Activated CD8-positive, alpha-beta memory T cell treated with anti-CD3 and anti-CD28 coated beads for 4 hours (primary cell): ENCODE measurements at places on chromosomes 1 and 21.

- no peak for DNase-seq
These were observed 833.0 kb upstream of the ADAMTS5 start for GRCh38 chr21:27799861-27800260.

DNA sequence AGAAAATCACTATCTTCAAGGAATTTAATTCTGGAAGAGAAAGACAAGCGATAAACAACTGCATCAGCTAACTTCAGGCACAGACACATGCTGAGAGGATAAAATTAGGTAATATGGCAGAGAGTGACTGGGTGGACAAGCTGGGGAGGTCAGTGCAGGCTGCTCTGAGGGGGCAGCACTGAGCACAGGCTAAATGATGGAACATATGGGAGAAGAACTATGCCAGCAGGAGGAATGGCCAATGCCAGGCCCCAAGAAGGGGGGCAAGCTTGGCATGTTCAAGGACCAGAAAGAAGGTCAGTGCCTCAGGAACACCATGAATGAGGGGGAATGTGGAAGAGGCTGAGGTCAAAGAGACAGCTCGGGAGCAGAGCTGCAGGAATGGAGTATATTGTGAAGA is 190.7 kb upstream of the MAP1LC3C start:
- DNase-seq: no peak

DNA sequence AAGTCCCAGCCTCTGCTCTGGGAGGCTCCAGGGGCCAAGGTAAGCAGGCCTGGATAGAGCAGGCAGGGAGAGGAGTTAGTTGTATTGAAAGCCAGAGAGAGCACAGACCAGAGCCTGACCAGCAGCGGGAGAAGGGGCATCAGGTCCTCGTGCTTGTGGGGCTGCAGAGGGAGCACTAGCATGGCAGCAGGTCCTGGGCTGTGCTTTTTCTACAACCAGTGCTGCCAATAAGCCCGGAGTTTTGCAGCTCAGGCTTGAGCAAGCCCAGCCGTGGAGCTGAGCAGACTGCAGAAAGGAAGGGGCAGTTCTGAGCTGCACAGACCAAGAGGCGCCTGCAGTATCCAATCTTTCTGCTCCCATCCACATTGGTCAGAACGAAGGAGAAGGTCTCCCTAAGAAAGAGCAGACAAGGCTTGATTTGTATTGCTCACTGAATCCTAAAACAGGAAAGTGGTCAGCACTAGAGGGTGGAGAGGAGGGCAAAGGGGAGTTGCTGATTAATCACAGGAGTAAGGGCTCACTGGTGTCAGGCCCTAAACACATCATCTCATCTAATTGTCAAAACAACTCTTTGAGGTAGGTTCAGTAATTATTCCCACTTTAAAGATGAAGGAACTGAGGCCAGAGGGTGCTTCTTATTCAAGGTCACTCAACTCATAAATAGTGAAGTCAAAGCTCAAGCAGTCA is 2.7 kb downstream of the DENND2D start:
- DNase-seq: no peak

DNA sequence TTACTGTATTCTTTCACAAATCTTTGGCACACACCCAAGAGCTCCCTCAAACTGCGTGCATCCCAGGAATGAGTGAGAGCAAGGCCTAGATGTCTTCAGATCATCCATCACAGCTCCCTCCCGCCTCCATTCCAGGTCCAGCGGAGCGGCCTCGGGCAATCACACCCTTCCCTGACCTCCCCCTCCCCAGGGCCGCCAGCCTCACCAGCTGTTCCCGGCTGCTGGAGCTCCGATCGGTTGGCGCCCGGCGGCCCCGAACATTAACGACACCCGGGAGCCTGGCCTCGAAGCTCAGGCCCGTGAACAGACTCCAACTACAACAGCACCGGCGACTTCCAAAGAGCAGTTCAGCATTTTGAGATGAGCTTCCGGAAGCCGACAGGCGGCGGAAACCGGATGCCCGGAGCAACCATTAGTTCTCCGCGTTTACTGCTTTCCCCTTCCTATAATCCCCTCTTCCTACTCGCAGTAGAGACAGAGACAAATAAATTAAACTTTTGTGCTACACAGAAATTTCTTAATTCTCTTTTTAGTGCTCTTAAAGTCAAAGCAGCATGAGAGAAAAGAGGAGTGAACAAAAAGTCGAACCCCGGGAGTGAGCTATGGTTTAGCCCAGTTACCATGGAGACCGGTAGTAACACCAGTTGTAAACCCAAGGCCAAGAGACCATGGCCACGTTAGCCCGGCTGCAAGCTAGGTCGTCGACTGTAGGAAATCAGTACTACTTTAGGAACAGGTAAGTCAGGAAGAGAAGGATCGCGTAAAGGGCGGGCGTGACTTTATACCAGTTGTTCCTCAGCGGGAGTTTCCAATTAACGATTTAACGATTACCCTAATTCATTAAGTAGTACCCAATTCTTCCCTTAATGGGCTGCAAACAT is at the start of the genes GPATCH2 and SPATA17:
GPATCH2 (minus strand) TSS at position 380 of the 881 bp plus-strand sequence; CDS start at position 261, 119 bp downstream.
SPATA17 (plus strand) TSS at position 634 of the 881 bp plus-strand sequence; CDS start at position 669, 35 bp downstream.
- DNase-seq: peak; percentile 36

- DNase-seq: no peak
These were observed 62.3 kb downstream of the PTGS2 start for GRCh38 chr1:186617926-186618325.

- DNase-seq: no peak
These were observed 12.9 kb upstream of the PODN start for GRCh38 chr1:53048960-53049573.

GRCh38 chr1:86826856-86827255 is 87.1 kb downstream of the SELENOF start:
- no peak for DNase-seq

DNA sequence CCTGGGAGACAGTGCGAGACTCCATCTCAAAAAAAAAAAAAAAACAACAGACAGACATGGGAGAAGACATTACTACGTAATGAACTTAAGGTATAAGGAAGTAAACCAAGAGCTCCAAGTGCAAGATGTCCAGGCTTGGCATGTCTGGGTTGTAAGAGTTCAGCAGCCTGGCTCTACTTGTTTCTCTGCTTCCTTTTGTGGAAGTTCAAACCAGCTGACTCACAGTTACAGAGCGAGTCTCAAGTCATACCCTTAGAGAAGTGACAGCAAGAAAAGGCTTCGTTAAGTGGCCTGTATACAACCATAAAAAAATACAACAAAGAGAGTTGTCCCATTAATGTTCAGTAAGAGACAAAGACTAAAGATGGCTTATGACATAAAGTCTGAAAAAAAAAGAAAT is 1.3 kb downstream of the RIT1 start:
- DNase-seq: no peak

GRCh38 chr1:27931759-27932158 is 3.0 kb upstream of the SMPDL3B start:
- DNase-seq: no peak

GRCh38 chr1:100443811-100444571 is 91.7 kb downstream of the CDC14A start:
- no peak for DNase-seq

- DNase-seq: no peak
These were observed 8.1 kb downstream of the DNASE2B start for GRCh38 chr1:84406346-84406861.

DNA sequence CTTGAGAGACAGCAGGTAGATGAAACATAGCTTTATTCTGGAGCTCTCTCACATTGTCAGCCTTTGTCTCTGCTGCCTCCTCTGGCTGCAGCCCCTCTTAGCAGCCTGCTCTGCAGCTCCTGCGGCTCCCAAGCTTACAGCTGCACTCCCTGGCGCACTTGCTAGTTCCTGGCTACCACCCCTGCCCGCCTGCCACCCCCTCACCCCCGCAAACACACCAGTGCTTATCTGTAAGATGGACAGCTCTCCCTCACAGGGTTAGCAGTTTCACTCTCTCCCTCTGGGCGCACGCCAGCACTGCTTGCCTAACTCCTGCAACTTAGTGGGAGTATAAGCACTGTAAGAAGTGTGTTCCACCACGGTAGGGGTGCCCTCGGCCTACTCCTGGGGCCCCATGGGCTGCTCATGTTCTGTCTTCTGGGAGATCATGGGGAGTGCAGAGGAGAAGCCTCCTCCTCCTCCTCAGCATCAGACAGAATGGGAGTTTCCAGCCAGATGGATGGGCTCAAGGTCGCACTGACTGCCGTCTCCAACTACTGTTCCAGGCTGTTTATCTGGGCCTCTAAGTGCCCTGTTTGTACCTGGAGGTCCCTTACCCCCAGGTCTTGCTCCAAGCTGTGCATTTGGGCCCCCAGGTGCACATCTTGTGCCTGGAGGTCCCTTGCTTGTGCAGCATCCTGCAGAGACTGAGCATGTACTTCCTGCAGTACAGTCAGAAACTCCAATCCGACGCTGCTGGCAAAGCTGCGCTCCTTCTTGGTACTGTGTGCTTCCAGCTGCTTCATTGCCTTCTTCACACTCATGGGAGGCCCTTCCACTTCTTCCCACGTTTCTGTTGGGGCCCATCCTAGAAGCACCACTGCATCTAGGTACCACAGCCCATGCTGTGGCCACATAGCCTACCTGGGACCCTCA is 1388.1 kb downstream of the AMY1C start:
- DNase-seq: no peak
